ENCODE measurements at places on chromosomes 13 and 19.

DNA sequence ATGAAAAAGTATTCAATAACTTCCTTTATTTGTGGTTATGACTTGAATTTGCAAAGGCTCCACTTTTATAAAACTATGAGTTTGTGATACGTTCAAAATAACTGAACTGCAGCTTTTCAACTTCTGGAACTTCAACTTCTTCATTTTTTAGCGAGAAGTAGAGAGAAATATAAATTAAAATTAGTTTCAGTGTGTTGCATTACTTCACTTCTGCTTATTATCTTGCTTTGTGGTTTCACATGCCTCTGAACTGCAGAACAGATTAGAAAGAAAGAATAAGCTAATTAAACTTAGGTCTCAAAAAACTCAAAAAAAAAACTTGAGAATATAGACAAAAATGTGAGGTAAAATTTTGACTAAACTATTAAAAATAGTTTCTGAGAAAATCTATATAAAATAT is 1073.4 kb downstream of the PCDH17 start:
- DNase-seq = no peak

- no peak for DNase-seq
Measured at GRCh38 chr19:41945135-41945766, 13.9 kb downstream of the RABAC1 start.

- DNase-seq = no peak
Measured at GRCh38 chr13:103097366-103097928, 31.2 kb upstream of the SLC10A2 start.

- no peak for DNase-seq
Measured at GRCh38 chr13:114002009-114002544, 28.2 kb upstream of the C13orf46 start.

DNA sequence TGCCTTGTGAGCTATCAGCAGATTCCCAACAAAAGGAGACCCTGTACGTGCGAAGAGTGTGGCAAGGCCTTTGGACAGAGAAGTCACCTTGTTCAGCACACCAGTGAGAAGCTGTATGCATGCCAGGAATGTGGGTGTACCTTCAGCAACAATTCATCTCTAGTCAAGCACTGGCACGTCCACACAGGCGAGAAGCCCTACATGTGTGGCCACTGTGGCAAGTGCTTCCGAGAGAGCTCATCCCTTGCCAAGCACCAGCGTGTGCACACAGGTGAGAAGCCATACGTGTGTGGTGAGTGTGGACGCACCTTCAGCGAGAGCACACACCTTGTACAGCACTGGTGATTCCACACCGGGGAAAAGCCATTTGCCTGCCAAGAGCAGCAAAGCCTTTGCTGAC is 7.6 kb upstream of the ZSCAN22 start:
- no peak for DNase-seq

DNA sequence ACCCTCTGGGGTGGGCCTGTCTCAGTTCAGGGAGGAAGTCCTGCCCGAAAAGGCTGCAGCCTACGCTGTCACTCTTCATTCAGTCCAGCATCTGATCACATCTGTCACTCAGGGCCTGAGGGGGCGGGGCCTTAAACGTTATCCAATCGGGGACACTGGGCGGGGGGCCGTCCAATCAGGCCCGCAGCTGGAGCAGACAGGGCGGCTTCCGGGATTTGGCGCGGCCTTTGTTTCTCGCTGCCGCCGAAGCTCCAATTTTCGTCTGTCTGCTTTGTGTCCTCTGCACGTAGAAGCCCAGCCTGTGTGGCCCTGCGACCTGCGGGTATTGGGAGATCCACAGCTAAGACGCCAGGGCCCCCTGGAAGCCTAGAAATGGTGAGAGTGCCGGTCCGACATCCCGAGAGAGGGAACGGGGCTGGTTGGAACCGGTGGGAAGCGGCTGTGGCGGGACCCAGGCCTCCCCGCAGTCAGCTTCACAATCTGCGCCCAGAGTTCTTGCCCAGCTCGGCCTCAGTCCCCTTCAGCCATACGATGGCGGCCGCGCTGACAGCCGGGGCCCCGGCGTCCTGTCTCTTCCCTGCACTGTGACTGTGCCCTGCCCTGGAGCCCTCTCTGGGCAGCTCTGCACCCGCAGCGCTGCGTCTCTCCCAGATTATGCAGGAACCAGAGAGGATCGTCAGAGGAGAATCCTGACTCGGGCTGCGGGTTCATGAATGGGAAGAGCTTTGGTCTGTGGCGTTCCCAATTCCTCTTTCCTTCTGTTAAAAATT is at the start of gene ZNF730:
TSS of gene ZNF730 (plus strand) at position 224 of the 770 bp plus-strand sequence. CDS start at position 373, 149 bp downstream.
- peak; percentile 26 for DNase-seq

- no peak for DNase-seq
Measured at GRCh38 chr13:113050734-113051431, 54.7 kb upstream of the F7 start.

DNA sequence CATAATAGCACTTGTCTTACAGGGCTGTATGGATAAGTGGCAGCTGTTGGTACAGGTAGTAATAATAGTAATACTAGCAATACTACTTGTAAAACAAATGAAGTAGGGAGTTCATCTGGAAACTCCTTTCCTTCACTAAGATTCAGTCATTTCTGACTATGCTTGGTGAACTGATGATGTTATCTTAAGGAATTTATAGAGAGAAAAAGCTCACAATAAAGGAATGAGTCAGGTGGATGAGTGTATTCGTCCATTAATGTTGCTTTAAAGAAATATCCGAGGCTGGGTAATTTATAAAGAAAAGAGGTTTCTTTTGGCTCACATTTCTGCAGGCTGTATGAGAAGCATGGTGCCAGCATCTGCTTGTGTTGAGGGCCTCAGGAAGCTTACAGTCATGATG is 477.3 kb downstream of the KLF12 start:
- no peak for DNase-seq

DNA sequence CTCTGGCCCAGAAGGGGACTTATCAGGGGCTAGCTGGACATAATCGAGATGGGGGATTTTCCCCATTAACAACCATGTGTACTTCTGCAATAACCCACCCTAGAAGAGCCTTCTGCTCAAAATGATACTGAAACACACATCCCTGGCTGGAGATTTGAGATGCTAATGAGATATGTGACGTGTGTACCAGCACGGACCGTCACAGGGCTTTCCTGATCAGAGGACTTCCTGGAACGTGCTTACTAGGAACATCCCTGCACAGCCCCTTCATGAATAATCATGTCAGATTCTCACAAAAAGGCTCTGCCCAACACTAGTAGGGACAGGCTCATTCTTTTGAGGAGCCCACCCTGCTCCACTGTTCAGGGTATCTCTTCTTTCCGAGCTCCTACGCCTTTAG is 6.5 kb upstream of the ERVV-1 start:
- DNase-seq = no peak

- DNase-seq = peak; percentile 66
Measured at GRCh38 chr13:48801255-48801654, 147.5 kb downstream of the CYSLTR2 start.

DNA sequence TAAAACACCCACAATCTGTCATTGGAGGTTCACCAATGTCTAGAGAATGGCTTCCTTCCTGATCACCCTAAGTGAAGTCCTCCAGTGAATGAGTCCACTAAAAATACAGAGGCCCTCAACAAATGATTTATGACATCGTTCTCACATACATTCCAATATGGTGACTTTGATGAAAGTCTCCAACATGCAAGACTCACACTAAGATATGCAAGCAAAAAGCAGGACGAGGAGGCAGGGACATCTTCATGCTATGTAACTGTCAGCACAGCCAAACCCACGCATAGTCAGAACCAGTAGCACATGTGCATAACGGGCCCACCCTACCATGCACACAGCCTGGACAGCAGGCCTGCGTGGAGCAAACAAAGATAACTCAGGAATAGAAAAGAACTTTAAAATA is 16.6 kb upstream of the LSM14A start:
- DNase-seq = no peak

DNA sequence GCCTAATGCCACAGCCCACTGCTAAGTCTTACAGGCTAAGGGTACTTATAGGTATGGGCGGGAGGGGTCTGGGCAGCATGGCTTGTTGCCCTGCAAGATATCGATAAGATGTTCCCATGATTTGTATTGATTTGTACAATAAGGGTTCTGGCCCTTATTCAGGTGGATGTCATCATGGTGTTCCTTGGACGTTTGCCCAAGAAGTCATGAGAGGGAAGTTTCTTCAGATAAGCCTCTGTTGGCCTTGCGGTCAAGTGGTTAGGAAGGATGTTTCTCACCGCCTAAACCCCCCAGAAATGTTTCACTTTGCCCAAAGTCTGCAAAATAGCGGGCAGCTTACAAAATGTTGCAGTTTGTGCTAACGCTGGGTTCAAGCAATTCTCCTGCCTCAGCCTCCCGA is 7.3 kb downstream of the PARP4 start:
- no peak for DNase-seq
